GM19239 (cell line): ENCODE measurements at places on chromosomes 16 and 17.

- no peak for DNase-seq
Observed at GRCh38 chr16:90072442-90073105, 4.6 kb downstream of the PRDM7 start.

- no peak for DNase-seq
Observed at GRCh38 chr16:81814751-81815428, 35.8 kb downstream of the PLCG2 start.

DNA sequence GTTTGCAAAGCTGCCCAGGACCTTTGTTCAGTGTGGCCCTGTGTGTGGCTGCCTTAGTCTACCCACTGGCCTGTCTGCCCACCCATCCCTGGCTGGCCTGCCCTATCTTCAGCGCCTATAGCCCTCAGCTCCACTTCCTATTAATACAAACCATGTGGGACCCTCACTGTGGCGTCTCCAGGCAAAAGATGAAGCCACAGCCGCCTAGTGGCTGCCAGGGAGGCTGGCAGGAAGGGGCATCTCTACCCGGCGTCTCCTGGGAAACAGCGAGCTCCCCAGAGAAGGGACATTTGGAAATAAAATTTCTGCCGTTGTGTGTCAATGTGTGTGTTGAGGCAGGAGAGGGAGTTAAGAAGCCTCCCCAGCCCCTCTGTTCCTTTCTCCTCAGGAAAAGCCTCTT is 31.5 kb downstream of the NEUROD2 start:
- no peak for DNase-seq

DNA sequence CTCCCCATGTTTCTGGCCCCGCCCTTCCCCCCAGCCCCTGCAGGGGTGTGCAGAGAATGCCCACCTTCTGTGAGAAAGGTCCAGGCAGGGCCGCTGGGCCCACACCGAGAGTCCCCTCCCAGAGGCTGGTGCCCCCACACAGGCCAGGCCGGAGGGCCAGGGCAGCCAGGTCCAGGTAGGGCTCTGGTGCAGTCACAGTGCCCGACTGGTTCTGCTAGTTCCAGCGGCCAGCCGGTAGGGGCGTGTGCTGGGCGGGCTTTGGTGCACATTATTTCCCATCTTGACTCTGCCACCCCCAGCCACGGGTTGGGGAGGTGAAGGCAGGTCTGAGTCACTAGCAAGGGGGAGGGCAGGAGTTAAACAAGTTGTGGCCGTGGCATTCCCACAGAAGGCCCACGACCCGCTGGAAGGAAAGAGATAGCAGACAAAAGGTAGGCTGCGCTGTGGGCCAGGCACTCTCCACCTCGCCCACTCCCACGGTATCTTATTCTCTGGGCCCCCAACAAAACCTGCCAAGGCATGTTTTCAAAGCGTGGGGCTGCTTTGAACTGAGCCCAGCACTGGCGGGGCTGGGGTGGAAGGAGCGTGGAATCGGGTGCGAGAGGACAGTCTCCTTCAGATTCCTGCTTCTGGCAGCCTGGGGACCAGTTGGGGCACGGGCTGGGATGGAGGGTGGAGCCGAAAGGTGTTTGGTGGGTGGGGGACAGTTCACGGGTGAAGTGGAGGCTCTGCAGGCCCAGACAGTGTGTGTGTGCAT is 1.9 kb downstream of the EPN3 start:
- DNase-seq, result no peak

- no peak for DNase-seq
Observed at GRCh38 chr16:67593288-67593687, 31.0 kb downstream of the CTCF start.

DNA sequence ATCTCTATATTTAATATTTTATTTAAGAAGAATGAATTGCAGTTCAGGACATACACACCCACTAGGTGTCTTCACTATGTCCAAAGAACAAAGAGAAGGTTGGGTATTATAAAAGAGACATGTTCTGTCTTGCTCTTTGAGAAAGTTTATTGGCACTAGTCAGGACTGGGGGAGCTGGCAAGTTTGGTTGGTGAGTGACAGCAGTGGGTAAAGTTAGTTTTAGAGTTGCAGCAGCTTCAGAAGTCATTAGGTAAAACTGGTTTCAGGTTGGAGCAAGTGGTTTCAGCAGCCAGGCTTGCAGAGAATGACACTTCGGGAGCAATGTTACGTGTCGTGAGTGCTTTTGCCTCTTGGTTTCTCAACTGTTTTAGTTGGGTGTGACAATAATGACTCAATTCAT is 142.2 kb upstream of the HS3ST3A1 start:
- no peak for DNase-seq

- no peak for DNase-seq
Observed at GRCh38 chr17:78616946-78617345, 39.8 kb upstream of the DNAH17 start.

DNA sequence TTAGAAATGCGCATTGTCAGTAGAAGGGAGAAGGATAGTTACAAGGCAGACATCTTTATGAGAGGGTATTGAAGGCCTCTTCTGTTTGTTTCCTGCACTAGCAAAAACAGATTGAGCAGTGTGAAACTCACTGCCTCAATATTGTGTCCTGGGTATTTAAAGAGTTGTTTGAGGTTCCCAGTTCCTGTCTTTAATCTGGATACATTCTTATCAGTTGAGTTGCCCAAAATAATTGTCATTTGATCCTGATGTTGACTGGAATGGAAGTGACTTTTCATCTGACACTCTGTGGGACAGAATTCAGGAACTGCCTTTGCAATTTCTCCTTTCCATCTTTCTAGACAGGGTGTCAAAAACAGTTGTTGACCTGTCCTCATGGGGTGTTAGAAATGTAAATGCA is 1.7 kb downstream of the ATP6V0A1 start:
- no peak for DNase-seq

GRCh38 chr17:15945527-15946191 is 729 bp downstream of the ADORA2B start:
- no peak for DNase-seq

GRCh38 chr17:76405607-76405966 is 21.2 kb downstream of the SPHK1 start:
- DNase-seq, result no peak

GRCh38 chr16:52251495-52251894 is 295.4 kb downstream of the TOX3 start:
- DNase-seq, result no peak

DNA sequence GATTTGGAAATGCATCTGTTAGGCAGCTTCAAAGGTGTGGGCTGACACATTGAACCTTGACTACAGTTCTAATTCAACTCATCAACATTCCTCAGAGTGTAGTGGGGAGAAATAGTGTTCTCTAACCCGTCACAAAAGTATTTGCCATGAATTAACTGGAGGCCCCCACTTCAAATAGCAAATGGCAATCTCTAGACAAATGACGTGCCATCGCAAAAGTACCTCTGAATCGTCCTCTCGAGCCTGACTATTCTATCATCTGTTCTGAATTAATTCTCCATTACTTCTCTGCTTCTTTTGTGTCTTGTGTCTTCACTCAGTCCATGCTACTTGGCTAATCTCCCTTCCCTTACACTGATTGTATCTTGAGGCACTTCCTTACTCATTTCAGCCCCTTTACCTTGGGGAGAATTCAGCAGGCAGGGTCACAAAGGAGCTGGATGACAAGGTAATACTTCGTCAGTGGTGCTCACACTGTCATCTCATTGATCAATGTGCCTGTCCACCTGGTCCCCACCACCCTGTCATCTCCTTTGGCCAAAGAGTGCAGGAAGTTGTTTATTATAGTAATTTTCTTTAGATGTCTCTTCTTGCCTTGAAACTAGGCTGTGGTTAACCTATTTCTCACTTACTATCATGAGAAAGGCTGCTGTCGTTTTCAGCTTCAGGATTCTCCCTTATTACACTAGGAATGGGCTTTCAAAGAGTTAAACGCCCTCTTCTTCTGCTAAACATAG is 108.4 kb downstream of the SYCE1L start:
- no peak for DNase-seq

- DNase-seq, result no peak
Observed at GRCh38 chr17:69712801-69713311, 298.4 kb downstream of the MAP2K6 start.

- no peak for DNase-seq
Observed at GRCh38 chr16:2769100-2769529, 8.0 kb downstream of the ELOB start.

- peak; percentile 75 for DNase-seq
Observed at GRCh38 chr17:38735161-38735997, 5.2 kb downstream of the CISD3 start.

GRCh38 chr17:82097919-82098168 is 192 bp downstream of the FASN start:
- DNase-seq, result no peak

DNA sequence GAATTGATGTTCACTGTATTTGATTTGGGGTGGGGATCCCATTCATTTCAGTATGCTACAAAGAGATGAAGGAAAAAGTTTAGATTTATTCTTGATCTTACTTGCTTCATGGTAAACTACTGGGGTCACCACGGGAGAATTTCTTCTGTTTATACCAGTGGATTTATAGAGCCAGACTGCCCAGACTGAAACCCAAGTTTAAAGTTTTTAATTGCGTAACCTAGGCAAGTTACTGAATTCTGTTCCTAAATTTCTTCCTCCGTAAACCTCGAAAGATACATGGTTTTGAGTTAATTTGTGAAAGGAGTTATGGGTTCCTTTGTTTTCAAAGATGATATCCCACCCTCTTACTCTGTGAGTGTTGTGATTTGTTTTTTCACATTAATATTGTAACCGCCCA is 26.4 kb downstream of the PIGL start:
- DNase-seq, result no peak

GRCh38 chr17:21031756-21032396 is 10.9 kb downstream of the USP22 start:
- no peak for DNase-seq

GRCh38 chr17:51107778-51108177 is 12.9 kb downstream of the SPAG9 start:
- DNase-seq, result no peak
